Activated CD8-positive, alpha-beta T cell treated with anti-CD3 and anti-CD28 coated beads, Interleukin-2, amount 10 ng/mL, durations not matched to agents 7 days and 5 days (primary cell): ENCODE measurements at places on chromosomes 12 and 14. TPM values are rescaled to one million over a fixed set of nuclear protein-coding genes. Genes with fewer than 3 reads are reported as not detected.

ATXN7L3B gene
- total RNA-seq, result 25.2 TPM

CRACR2A gene
- 40.1 TPM for total RNA-seq

CYP27B1 gene
- 2.6 TPM for total RNA-seq

GPR65 gene
- 22.9 TPM for total RNA-seq

ADAMTS20 gene
- total RNA-seq, result not detected
